Stimulated activated CD4-positive, alpha-beta T cell treated with anti-CD3 and anti-CD28 coated beads, Interleukin-4, amount 100 ng/mL, for 4 hours (primary cell): ENCODE measurements at places on chromosomes 4 and X.
A peak's percentile ranks its signal among the peaks of the same experiment; 100 is the strongest.

DNA sequence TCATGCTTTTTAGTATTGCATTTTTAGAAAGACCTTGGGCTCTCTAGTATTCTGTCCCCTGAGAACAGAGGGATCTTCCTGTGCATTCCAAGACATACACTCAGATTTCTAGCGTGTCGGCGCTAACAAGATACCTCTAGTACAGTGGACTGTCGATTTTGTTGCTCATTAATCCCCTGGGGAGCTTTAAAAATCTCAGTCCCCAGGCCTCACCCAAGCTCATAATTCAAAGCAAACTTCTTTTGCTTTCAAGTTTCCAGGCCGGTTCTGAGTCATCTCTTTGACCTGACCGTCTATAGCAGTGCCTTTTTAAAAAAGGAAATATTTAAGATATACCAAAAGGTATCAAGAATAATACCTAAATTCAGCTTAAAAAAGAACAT, 137.0 kb downstream of the AMMECR1 start:
- DNase-seq = no peak

DNA sequence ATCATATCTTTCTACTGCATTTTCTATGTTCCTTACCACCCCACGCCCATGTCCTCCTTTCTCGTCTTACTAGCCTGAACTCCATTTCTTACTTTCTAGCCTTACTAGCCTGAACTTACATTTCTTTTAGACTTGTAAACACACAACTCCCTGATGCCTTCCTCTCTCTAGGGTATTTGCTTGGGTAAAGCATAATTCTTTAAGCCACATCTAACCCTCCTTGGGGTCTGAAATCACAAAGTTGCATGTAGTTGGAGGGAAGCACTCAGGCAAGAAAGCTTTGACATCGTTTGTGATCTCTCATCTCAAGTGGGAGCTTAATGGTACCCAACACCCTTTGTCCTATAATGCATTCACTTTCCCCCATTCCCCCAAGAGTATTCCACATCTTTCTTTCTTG, 124.4 kb downstream of the SPOCK3 start:
- DNase-seq = no peak

GRCh38 chrX:115560211-115560977, 580 bp upstream of the PLS3 start:
- DNase-seq = no peak

DNA sequence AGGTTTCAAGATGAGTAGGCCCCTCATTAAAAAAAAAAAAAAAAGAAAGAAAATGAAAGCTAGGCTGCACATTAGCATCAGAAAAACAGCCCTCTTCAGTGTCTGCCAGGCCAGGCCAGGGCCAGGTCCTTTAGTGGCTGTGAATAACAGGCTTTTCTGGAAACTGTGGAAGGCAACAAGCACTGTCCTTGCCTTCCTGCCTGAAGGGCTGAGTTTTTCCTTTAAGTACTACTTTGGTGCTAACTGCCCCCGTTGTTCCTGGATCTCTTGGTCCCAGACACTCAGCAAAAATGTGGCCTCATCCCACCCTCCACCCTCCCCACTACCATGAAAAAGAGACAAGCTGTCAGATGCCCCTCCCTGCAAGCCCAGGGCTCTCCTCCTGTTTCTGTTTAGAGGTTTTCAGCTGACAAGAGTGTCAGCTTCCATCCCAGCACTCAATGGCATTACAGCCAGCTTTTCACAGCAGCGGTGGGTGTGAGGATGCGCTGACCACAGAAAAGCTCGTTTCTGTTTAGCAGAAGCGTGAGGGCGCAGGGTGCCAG, 174.2 kb downstream of the NHS start:
- no peak for DNase-seq

DNA sequence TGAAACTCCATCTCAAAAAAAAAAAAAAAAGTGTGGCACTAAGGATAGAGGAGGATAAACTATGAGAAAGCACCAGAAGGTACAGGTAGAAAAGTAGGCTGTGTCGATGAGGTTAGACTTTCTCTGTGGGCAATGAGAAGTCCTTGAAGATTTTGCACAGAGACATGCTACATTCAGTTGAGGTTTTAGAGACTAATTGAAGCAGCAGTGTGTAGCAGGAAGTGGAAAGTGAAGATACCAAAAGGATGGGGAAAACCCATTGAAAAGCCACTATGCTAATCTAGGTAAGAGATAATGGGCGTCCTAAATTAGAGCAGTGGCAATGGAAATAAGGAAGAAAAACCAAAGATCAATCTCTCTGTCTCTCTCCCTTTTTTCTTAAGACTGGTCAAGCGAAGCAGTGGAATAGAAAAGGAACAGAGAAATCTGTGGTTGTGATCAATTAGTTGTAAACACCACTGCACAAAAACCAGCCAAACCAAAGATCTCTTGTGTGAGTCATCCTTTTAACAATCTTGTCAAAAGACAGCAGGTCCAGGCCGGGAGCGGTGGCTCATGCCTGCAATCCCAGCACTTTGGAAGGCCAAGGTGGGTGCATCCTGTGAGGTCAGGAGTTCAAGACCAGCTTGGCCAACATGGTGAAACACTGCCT, 3.5 kb downstream of the SPINK2 start:
- DNase-seq = no peak

- no peak for DNase-seq
Measured at GRCh38 chr4:69909195-69909594, 21.7 kb upstream of the CSN1S1 start.

DNA sequence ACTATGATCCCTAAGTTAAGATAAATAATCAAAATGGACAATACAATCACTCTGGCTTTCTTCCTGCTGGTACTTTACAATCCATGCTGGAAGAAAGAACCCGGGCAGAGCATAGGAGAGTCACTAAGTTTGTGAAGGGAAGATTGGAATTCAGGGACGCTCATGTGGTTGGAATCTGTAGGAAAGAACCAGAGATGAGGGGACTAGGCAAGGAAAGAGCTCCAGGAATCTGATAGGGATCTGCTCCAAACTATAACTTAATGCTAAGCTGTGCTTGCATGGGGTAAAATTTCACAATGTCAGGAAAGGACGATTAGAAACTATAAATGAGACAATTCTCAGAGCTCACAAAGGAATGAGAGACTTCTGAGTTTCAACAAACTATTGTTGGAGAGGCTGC, 167.5 kb downstream of the ADGRA3 start:
- no peak for DNase-seq

- no peak for DNase-seq
Measured at GRCh38 chr4:181952478-181952877, 290.7 kb upstream of the TENM3 start.

DNA sequence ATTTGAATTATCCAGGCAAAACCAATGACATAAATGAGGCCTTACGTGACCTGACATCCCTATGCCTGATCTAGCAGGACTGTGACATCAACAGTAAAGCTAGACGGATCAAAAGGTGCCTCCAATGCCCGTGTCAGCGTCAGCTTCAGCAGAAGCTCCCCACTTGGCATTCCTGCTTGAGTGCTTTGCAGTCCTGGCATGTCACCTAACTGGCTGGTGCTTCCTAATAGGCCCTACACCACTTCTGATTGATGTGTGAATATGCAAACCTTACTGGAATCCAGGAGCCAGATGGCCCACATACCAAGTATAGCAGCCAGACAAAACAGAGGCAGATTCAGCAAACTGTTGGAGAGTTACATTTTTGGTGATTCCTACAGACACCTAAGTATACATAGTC, 224.2 kb downstream of the DMD start:
- no peak for DNase-seq

DNA sequence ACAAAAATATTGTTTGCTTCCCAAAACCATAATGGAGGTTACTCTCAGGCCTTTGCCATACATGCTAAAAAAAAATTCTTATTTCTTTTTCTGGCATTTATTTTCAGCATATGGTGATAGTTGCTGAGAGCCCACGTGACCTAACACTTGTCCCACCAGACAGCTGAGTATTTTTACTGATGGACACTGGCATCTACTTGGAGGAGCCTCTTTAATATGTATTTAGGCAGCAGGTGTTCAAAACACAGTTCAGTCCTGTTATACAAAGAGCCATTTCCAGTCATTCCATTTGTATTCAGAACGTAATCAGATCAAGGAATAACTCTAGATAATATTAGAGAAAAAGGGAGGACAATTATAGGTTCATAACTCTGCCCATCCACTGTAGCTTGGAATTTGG, 95.5 kb downstream of the CXCL13 start:
- no peak for DNase-seq

DNA sequence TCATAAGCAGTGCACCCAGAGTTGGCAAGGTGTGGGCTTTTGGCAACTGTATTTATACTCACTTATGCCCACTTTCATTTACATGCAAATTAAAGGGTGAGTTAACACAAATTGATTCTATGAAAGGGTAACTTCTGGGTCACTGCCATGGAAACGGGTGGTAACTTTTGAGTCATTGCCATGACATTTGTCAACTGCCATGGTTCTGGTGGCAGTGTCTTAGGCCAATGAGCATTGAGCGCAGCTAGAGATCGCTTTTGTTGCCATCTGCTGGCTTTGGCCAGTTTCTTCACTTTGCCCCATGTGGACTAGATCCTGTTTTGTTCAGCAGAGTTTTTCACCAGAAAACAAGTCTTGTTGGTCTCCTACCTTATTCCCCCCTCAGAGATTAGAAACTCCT, 170.8 kb upstream of the NUDT6 start:
- DNase-seq = no peak

GRCh38 chrX:27466051-27466450, 2.9 kb upstream of the PPP4R3C start:
- no peak for DNase-seq

- DNase-seq = no peak
Measured at GRCh38 chrX:118631586-118631985, 95.8 kb upstream of the IL13RA1 start.

DNA sequence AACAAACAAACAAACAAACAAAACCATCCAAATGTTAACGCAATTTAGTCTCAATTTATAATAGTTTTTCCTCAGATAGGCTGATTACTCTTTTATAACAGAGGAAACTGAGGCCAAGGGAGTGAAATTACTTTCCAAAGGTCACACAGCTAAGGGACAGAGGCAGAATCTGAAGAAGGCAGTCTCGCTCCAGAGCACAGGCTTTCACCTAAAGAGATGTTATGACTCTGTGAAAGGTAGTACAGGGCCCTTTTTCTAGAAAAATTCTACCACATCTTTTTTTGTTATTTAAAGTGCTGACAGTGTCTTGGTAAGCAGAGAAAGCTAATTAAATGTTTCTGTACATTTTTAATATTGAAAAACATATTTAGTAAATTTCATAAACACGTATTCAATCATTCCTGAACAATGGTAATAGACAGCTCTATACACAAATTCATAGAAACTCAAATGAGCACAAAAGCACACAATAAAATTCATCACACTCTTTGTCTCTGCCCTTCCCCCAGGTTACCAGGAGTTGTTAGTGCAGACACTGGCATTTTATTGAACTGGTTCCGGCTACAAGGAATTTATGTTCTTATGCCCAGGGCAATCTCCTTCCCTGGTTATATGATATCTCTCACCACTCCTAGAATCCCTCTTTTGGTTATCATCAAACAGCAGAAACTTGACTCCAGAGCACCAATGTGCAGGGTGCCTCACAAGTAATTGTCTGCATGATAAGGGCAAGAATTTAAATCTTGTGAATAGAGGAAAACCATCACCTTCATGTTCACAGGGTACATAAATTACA, 7.7 kb upstream of the APBB2 start:
- no peak for DNase-seq

GRCh38 chrX:71618303-71618721, at the start of gene CXCR3:
Gene CXCR3 (minus strand): TSS chrX:71618511. CDS start chrX:71618449, 62 bp downstream.
- DNase-seq = peak; percentile 74

DNA sequence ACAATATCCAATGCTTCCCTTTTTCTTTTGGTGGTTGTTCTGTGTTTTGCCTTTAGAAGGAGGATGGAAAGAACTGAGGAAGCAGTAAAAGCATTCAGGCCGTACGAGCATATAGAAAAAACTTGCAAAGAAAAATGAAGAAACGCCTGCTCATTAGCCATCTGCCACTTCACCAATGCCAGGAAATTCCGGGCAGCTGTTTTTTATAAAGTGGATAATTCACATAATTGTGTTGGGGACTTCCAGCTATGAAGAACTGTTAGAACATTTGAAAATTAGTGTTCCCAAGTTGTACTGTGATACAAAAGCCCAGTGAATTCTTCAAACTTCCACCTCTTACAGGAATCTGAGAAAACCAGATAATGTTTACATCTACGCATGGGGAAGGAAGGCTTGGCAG, 11.7 kb downstream of the RELL1 start:
- no peak for DNase-seq

GRCh38 chr4:120733968-120734367, 188.6 kb downstream of the PRDM5 start:
- no peak for DNase-seq

DNA sequence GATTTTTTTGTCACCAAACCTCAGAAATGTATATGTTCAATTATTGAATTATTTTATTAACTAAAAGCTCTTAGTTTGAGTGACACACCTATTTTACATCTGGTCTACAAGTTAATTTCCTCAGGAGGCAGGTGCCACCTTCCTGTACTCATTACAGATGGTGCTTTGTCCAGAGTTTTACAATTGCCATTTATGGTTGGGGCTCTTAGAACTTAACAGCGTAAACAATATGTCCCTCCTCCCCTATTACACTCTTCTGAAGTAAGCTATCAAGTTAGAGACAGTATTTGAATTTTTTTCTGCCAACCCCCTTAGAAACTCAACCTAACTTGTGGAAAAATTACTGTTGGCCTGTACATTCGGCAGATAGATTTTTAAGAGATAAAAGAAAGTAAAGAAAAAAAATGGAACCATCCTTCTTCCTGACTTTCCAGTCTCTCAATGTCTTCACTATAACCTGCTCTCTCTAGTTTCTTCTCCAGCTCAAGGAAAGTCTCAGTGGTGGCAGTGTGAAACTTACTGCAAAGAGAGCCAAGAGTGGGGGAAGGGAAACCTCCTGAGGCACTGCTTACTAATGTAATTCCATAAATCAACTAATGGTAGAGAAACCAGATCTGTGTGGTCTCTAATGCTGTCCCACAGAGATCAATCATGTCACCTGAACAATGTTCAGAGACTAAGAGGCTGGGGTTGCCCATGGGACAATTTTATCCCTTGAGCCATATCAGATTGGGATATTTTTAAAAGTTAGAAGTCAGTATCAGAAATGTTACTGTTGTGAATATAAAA, 7.8 kb downstream of the CXXC4 start:
- DNase-seq = no peak

DNA sequence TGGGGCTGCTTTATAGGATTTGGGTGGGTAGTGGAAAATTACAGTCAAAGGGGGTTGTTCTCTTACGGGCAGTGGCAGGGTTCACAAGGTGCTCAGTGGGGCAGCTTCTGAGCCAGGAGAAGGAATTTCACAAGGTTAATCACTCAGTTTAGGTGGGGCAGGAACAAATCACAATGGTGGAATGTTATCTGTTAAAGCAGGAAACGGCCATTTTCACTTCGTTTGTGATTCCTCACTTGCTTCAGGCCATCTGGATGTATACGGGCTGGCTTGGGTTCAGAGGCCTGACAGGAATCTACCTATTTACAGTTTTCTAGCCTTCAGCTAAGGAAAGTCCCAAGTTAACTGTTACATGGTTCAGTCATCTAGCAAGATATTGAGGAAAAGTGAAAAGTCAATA, 1003.5 kb downstream of the STPG2 start:
- no peak for DNase-seq

GRCh38 chr4:53050361-53050774, 188.3 kb downstream of the RASL11B start:
- DNase-seq = no peak
